ENCODE measurements at places on chromosomes 2 and 18.

GRCh38 chr2:29222381-29223179, 107.4 kb downstream of the CLIP4 start:
- no peak for DNase-seq
- no peak overlapping the region for H3K4me3 ChIP-seq
- H3K27ac ChIP-seq: no peak overlapping the region
- H3K36me3 ChIP-seq: no peaks in the 10 kb centered on the region

DNA sequence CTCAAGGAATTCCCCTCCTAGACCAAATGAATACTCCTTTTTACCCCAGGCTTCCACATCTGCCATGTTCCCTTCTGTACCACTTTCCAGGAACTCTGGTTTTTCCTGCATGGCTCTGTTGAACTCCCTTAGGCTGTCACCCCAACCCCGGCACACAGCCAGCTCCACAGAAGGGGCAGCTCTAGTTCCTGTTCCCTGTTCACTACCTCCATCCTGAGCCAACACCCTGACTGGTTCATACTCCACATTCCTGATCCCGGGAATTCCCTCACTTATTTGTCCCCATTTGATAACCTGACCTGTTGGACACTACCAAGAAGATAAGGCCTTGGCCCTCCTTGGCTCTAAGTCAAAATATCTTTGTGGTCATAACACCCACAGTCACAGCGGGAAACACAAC, 280.9 kb upstream of the RAB6C start:
- H3K27ac ChIP-seq: no peak overlapping the region
- DNase-seq: no peak
- no peaks in the 10 kb centered on the region for H3K4me1 ChIP-seq
- H3K36me3 ChIP-seq: no peaks in the 10 kb centered on the region
- peaks cover 3% of the 10 kb centered on the region for H3K27me3 ChIP-seq

- no peak for DNase-seq
- H3K36me3 ChIP-seq: no peaks in the 10 kb centered on the region
- H3K27me3 ChIP-seq: peaks cover 3% of the 10 kb centered on the region
- no peaks in the 10 kb centered on the region for H3K4me1 ChIP-seq
- no peak overlapping the region for H3K27ac ChIP-seq
Observed at GRCh38 chr2:229051798-229052197, 219.3 kb downstream of the PID1 start.

DNA sequence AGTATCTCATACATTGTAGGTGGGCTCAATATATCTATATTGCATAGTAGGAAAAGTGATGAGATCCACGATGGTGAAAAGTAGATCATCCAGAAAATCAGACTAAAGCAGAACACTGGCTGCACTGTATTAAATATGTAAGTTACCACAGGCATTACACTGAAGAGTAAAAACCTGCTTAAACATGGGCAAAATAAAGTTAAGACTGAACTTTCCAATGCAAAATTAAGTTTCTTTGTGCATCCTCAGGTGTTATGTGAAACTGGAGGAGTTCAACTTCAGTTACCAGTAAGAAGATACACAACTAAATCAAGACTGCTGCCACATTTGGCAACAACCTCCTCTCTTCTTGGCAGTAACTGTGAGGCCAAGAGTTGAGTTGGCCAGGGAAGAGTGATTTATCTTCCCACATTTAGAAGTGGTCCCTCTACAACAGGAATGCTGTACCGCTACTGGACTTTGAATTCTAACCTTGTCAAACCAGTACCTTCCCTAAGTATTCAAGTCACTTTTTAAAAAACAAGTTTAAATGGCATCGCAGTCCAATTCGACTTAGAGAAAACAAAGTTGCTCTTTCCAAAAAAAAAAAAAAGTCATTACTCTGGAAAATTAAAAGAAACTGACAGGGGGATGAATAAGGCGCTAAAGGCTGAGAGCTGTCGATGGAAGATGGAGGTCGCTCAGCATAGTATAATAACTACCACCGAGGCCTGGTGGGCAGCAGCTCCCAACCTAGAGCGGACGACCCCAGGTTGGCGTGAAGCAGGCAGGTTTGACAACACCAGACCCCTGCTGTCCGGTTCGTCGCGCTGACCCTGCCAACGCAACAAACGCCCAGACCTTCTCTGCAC, 1.1 kb downstream of the MAP4K3 start:
- peak overlapping the region; percentile 94 for H3K4me3 ChIP-seq
- H3K4me1 ChIP-seq: peaks cover 65% of the 10 kb centered on the region
- H3K27ac ChIP-seq: peak overlapping the region; percentile 93
- no peaks in the 10 kb centered on the region for H3K36me3 ChIP-seq
- H3K27me3 ChIP-seq: no peaks in the 10 kb centered on the region

DNA sequence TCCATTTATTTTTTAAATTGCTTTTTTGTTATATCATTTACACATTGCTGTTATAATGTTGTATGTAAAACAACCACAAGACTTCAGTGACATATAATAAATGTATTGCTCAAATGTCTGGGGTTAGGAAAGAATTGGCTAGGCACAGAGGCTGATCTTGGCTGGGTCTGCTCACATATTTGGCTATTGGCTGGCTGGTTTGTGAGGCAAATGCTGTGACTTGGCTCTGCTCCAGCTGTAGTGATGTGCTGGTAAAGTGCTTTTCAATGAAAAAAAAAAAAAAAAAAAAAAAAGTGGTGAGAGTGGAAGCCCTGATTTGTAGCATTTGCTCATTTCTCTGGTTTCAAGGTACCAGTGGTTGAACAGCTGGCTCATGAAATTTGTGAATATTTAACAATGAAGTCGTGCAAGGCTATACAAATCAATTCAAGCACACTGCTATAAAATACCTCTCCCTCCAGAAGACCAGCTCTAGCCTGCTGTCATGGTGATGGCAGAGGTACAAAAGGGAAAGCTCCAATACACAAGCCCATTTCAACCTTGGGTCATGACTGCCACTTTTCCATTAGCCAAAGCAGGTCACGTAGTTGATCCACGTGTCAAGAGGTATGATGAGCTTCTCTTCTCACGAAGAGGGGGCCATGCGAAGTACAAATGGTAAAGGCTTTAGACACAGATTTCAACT, 43.7 kb upstream of the RIT2 start:
- peaks cover 3% of the 10 kb centered on the region for H3K27me3 ChIP-seq
- H3K4me1 ChIP-seq: no peaks in the 10 kb centered on the region
- H3K4me3 ChIP-seq: no peak overlapping the region
- H3K36me3 ChIP-seq: no peaks in the 10 kb centered on the region
- no peak for DNase-seq

GRCh38 chr2:81976998-81977397, 1672.4 kb upstream of the LRRTM1 start:
- no peak overlapping the region for H3K4me3 ChIP-seq
- no peaks in the 10 kb centered on the region for H3K36me3 ChIP-seq
- no peak overlapping the region for H3K27ac ChIP-seq
- H3K27me3 ChIP-seq: no peaks in the 10 kb centered on the region

DNA sequence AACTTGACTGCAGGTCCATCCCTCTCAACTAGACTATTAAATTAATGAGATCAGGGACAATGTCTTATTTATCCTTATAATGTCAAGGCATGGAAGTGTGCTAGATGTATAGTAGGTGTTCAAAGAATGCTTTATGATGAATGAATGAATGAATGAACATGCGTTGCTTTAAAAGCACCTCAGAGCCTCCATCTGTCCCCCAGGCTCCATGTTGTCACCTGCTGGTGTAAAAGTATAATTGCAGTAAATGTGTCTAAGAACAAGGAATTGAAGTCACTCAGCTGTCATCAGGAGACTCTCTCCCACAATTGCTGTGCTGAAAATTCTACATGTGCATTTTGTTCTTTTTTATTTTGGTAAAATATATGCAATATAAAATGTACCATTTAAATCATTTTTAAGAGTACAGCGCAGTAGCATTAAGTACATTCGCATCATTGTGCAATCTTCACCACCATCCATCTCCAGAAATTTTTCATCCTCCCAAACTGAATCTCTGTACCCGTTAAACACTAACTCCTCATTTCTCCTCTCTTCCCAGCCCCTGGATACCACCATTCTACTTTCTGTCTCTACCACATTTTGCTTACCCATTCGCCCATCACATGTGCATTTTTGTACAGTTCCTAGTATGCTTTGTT, 52.6 kb downstream of the GNAL start:
- no peaks in the 10 kb centered on the region for H3K36me3 ChIP-seq
- peaks cover 3% of the 10 kb centered on the region for H3K4me1 ChIP-seq
- H3K27me3 ChIP-seq: peaks cover 8% of the 10 kb centered on the region
- no peak for DNase-seq
- no peak overlapping the region for H3K27ac ChIP-seq
- H3K4me3 ChIP-seq: no peak overlapping the region

- peaks cover 15% of the 10 kb centered on the region for H3K4me1 ChIP-seq
- no peaks in the 10 kb centered on the region for H3K36me3 ChIP-seq
- no peak overlapping the region for H3K27ac ChIP-seq
- no peak for DNase-seq
- no peak overlapping the region for H3K4me3 ChIP-seq
- H3K27me3 ChIP-seq: no peaks in the 10 kb centered on the region
Observed at GRCh38 chr2:165833156-165833555, 39.1 kb upstream of the GALNT3 start.

DNA sequence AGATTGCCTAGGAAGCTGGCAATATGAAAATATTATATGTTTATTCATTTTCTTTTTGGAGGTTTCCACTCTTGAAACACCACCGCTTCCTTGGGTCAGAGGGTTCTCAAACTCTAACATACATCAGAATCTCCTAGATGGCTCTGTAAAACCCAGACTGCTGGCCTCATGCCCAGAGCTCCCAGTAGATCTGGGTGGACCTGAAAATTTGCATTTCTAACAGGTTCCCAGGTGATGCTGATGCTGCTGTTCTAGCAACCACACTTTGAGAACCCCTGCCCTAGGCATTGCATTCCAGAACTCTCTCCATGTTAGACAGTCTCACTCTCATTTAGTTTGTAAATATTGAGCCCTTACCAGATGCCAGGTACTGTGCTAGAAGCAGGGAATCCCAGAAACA, 139.4 kb downstream of the FAM210A start:
- H3K27ac ChIP-seq: no peak overlapping the region
- H3K27me3 ChIP-seq: peaks cover 5% of the 10 kb centered on the region
- DNase-seq: no peak
- no peaks in the 10 kb centered on the region for H3K36me3 ChIP-seq
- no peak overlapping the region for H3K4me3 ChIP-seq

DNA sequence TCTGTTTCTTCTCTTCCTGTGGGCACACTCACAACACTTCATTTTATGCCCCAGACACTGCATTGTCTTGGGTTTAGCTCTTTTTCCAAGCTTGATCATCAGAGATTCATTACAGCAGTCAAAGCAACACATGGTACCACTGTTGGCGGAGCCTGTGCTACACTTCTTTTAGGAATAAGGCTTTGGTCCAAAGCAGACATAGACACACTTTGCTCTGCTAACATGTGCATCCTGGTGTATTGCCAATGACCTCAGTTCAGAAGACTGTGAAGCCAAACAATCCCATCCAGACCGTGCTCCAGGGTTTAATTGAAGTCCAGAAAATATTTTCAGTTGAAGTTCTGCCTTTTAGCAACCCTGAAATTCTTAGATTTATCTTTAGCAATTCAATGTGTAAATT, 354.6 kb upstream of the RAB12 start:
- no peak for DNase-seq
- peaks cover 3% of the 10 kb centered on the region for H3K27me3 ChIP-seq
- no peaks in the 10 kb centered on the region for H3K36me3 ChIP-seq

GRCh38 chr18:61822879-61823278, 69.9 kb downstream of the RNF152 start:
- peaks cover 3% of the 10 kb centered on the region for H3K27me3 ChIP-seq
- DNase-seq: no peak
- no peak overlapping the region for H3K27ac ChIP-seq
- no peak overlapping the region for H3K4me3 ChIP-seq
- peaks cover 27% of the 10 kb centered on the region for H3K4me1 ChIP-seq
